ENCODE measurements at places on chromosomes 16 and 17.

- DNase-seq = no peak
Observed at GRCh38 chr17:32523017-32523680, 36.4 kb downstream of the CDK5R1 start.

DNA sequence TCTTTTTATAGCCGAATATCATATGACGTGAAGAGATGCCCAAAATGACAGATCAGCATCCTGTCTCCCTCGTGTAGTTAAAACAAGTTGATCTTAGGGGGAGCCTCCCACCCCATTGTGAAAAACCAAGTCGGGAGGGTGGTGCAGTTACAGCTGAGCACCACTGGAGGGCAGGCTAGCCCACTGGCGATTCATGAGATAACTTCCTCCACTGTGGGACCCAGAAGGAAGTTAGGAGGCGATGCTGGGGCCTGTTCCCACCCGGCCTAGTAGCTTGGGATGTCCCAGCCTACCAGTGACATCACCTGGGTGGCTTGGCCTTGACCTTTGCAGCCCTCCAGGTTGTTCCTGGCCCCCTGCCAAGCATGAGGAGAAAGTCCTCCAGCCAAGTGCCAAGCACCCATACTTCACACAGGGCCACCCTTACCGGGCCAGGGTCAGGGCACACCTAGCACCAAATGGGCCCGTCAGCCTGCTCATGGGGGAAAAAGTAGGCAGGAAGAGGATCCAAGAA lies 8.1 kb upstream of the CPNE2 start:
- DNase-seq = peak; percentile 80

DNA sequence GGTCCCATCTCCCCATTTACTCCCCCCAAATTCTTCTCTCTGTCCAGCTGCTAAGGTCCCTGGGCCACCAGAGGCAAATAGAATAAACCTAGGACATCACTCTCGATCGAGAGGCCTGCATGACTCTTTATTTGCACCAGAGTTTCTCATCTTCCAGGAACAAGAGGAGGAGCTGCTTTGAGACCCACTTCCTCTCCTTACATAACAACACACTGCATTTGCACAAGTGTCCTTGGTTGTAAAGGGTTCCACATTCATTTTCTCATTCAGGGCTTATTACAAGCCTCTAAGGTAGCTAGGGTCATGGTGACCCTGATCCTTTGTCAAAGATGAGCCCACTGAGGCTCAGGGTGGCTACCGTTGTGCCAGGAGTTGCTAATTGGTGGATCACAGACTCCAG lies 38.1 kb upstream of the RHOT1 start:
- DNase-seq = no peak

- DNase-seq = no peak
Observed at GRCh38 chr17:40470932-40471828, 27.9 kb downstream of the IGFBP4 start.

- DNase-seq = no peak
Observed at GRCh38 chr17:37144075-37144701, 195.4 kb downstream of the AATF start.

DNA sequence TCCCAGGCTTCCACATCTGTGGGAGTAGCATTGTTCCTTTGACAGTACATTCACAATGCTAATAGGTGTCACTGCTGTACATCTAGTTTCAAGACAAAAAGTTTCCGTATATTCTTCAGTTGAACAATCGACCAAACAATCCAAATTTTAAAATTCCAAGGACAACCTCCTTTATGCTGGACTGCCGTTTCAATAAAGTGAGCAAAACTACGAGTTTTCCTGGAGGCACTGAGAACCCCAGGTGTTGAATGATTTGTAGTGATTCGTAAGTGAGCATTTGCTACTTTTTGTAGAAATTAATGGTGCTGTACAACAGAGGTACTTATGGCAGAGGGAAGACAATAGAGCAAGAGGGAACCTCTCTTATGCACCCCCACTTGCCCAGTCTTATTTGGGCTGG lies 71.2 kb upstream of the NACA2 start:
- no peak for DNase-seq

- no peak for DNase-seq
Observed at GRCh38 chr16:6247150-6247549, 1085.5 kb upstream of the RBFOX1 start.

DNA sequence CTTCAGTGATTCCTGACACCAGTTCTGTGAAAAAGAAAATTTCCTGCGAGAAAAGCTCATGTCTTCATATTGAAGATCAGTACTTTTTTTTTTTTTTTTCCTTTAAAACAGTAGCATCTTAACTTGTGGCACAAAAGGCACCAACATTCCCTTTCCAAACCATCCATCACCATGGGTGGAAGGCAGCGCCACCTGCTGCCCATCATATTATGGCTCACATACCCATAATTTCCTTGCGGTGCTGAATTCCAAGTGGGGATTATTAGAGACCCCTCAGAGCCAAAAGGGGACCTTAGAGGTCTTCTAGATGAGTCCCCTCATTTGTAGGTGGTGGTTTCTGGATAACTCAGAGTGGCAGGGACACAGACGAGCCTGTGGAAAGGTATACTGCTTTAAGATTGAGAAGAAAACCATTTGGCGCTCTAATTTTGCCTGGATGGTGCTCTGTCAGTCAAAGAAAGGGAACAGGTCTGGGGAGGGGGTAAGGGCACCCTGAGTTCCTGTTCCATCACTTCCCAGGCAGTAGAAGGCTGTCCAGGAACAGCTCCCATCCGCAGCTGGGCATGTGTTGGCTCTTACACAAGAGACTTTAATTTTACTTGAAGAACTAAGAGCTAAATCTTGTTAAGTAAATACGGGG lies 7.9 kb upstream of the SOST start:
- peak; percentile 56 for DNase-seq

DNA sequence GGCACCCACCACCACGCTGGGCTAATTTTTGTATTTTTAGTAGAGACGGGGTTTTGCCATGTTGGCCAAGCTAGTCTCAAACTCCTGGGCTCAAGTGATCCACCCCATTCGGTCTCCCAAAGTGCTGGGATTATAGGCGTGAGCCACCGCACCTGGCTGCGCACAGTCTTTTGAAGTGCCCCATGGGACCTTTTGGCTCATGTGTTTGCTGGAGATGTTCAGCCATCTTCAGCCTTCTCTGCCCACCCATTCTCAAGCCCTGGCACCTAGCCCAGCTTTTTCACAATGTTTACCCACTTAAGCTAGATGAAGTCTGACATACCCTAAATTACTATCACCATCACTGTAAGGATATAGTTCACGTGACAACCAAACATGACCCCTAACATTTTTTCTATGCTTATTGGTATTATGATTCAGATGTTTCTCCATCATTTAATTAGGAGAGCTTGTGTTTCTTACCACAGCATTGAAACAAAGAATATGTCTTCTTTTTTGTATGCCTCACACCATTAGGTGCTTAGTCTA lies 32.3 kb downstream of the PECAM1 start:
- no peak for DNase-seq

DNA sequence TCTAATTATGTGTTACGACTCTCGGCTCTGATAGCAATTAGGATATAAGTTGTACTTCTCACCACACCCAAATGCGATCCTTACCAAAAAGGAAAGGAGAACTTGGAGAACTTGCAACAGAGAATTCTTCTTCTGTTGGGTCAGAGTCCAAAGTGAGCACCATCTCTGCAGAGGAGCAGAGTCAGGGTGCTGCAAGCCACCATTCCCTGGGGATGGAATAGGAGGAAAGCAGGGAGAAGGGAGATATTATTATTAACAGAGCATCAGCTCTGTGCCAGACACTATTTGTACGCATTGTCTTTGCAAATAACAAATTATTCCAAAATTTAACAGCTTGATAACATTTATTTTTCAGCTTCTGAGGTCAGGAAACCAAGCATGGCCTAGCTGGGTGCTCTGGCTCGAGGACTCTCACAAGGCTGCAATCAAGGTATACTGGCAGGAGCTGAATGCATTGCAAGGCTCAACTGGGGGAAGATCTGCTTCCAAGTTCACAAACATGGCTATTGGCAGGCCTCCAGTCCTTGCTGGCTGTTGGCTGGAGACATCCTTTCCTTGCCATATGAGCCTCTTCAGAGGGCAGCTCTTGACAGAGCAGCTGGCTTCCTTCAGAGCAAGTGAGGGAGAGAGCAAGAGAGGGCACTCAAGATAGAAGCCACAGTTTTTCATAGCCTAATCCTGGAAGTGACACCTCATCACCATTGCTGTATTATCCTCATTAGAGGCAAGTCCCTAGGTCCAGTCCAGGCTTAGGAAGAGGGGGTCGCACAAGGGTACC lies 296.2 kb upstream of the CDH5 start:
- DNase-seq = no peak

DNA sequence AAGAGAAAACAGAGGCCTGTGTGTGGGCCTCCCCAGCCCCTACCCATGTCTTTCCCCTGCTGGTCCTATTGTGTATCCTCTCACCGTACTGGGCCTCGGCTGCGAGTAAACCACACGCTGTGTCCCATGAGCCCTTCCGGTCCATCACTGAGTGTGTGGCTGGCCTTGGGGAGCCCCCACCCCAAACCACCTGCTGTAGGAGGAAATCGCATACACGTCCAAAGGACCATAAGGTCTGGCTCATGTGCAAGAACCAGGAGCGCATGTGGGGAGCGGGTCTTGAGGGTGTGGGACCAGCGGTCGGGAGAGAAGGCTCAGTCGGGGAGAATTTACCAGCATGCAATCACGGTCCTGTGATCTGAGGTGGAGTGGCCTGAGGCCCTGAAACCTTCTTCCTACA lies 38.4 kb upstream of the DNAH17 start:
- no peak for DNase-seq

GRCh38 chr16:23803591-23804123 lies 32.1 kb upstream of the PRKCB start:
- peak; percentile 38 for DNase-seq

- DNase-seq = no peak
Observed at GRCh38 chr17:19331543-19332245, 30.8 kb downstream of the B9D1 start.

- DNase-seq = peak; percentile 41
Observed at GRCh38 chr17:35255316-35255715, 12.4 kb downstream of the SLFN5 start.

- DNase-seq = no peak
Observed at GRCh38 chr17:9670596-9670995, 25.3 kb downstream of the USP43 start.

DNA sequence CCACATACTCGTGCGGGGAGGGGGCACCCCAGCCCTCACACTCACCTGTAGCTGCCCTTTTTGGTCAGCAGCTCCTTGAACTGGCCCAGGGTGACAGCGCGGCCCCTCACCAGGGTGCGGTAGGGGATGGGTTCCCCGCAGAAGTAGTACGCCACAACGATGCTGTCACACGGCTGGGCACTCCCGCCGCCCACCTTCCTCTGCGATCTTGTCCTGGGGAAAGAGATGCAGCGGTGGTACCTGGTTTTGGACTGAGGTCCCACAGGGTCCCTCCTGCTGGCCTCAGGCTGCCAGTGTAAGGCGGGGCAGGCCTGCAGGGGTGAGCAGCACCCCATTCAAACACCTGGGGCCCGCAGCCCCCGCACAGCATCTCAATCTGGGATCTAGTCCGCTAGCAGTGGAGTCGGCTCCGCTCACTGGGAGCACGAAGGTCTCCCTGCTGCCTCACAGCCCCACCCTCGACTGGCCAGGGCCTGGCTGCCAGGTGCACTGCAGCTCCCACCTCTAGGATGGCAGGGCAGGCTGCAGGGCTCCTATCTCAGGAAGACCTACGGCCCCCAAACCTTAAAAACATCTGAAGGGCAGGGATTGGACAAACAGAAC lies 6.5 kb downstream of the PDIA2 start:
- no peak for DNase-seq

GRCh38 chr16:87218281-87219055 lies 98.7 kb downstream of the C16orf95 start:
- DNase-seq = no peak

GRCh38 chr16:62755938-62756337 lies 719.7 kb upstream of the CDH8 start:
- no peak for DNase-seq

DNA sequence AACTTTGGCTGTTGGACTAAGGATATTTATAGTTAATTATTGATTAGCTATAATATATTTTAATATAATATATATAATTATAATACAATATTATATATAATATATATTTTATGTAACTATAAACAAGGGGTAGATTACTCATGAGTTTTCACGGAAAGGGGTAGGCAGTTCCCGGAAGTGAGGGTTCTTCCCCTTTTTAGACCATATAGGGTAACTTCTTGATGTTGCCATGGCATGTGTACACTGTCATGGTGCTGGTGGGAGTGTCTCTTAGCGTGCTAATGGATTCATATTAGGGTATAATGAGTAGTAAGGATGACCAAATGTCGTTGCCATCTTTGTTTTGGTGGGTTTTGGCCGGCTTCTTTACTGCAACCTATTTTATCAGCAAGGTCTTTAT lies 315.6 kb downstream of the WWOX start:
- no peak for DNase-seq

GRCh38 chr17:33987162-33987561 lies 267.9 kb upstream of the CCL2 start:
- DNase-seq = no peak

- peak; percentile 49 for DNase-seq
Observed at GRCh38 chr16:12819126-12820117, 15.7 kb upstream of the CPPED1 start.

GRCh38 chr16:31696968-31697743 lies 169.5 kb downstream of the AHSP start:
- DNase-seq = no peak

Measured in retina (tissue), 1 donor.